ENCODE measurements at places on chromosomes 6 and 20. TPM values are rescaled to one million over a fixed set of nuclear protein-coding genes. Genes with fewer than 3 reads are reported as not detected.

The TMC2 gene
- total RNA-seq, result not detected

The SLC22A7 gene
- total RNA-seq, result not detected

The ECI2 gene
- 71.8 TPM for total RNA-seq

The DDO gene
- total RNA-seq, result not detected

The SYNDIG1 gene
- 0.38 TPM for total RNA-seq

The RAB44 gene
- not detected for total RNA-seq

GRCh38 chr6:136039185-136039584, 187.7 kb downstream of the PDE7B start:
- no peak overlapping the region for H3K4me3 ChIP-seq
- H3K36me3 ChIP-seq, result no peaks in the 10 kb centered on the region
- no peak for DNase-seq
- H3K27me3 ChIP-seq, result peaks cover 18% of the 10 kb centered on the region

- H3K36me3 ChIP-seq, result no peaks in the 10 kb centered on the region
- H3K27me3 ChIP-seq, result peaks cover 7% of the 10 kb centered on the region
- H3K4me1 ChIP-seq, result peaks cover 9% of the 10 kb centered on the region
- H3K27ac ChIP-seq, result peak overlapping the region; percentile 45
These were observed 109.4 kb upstream of the SNX9 start for GRCh38 chr6:157713451-157714152.

GRCh38 chr6:139545206-139546105, 171.0 kb upstream of the CITED2 start:
- H3K4me3 ChIP-seq, result no peak overlapping the region
- no peak overlapping the region for H3K27ac ChIP-seq
- H3K27me3 ChIP-seq, result no peaks in the 10 kb centered on the region
- H3K4me1 ChIP-seq, result peaks cover 31% of the 10 kb centered on the region

GRCh38 chr20:60727425-60727824, 524.6 kb upstream of the CDH4 start:
- H3K4me1 ChIP-seq, result no peaks in the 10 kb centered on the region
- no peak for DNase-seq
- peaks cover 16% of the 10 kb centered on the region for H3K27me3 ChIP-seq
- H3K27ac ChIP-seq, result no peak overlapping the region

DNA sequence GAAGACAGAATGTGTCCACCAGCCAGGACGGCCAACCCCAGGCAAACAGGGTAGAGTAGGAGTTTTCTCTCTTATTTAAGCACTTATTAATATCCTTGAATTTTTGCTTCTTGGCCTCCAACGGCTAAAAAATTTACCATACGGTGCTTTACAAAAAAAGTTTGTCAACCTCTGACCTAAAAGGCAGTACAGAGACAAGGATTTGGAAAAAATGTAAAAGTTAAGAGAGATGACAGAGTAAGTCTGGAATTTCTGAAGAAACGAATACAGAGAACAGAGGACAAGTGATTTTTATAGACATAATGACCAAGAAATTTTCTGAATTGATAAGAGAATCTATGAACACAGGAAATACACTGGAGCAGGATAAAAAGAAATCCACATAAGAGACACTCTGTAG, 10.2 kb downstream of the OSER1 start:
- H3K4me3 ChIP-seq, result no peak overlapping the region
- no peaks in the 10 kb centered on the region for H3K27me3 ChIP-seq
- H3K36me3 ChIP-seq, result peaks cover 30% of the 10 kb centered on the region
- H3K4me1 ChIP-seq, result peaks cover 10% of the 10 kb centered on the region
- DNase-seq, result no peak
- no peak overlapping the region for H3K27ac ChIP-seq

DNA sequence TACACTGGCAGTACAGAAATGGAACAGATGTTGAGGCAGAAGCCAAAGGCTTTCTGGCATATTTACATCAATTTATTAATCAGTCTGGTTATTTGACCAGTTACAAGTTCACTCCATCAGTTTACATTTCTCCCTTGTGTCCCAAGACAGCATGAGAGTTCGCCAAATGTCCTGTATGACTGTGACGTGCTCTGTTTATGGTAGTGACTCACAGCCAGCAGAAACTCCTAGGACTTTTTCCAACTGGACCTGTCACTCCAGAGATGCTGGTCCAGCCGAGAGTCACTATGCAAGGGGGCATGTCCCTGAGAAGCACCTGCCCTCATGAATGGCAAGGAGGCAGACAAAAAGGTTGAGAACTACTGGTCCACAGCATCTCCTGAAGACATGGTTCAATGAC, 160.0 kb downstream of the LRFN2 start:
- peaks cover 14% of the 10 kb centered on the region for H3K27me3 ChIP-seq
- peaks cover 3% of the 10 kb centered on the region for H3K4me1 ChIP-seq
- H3K4me3 ChIP-seq, result no peak overlapping the region
- no peak for DNase-seq

DNA sequence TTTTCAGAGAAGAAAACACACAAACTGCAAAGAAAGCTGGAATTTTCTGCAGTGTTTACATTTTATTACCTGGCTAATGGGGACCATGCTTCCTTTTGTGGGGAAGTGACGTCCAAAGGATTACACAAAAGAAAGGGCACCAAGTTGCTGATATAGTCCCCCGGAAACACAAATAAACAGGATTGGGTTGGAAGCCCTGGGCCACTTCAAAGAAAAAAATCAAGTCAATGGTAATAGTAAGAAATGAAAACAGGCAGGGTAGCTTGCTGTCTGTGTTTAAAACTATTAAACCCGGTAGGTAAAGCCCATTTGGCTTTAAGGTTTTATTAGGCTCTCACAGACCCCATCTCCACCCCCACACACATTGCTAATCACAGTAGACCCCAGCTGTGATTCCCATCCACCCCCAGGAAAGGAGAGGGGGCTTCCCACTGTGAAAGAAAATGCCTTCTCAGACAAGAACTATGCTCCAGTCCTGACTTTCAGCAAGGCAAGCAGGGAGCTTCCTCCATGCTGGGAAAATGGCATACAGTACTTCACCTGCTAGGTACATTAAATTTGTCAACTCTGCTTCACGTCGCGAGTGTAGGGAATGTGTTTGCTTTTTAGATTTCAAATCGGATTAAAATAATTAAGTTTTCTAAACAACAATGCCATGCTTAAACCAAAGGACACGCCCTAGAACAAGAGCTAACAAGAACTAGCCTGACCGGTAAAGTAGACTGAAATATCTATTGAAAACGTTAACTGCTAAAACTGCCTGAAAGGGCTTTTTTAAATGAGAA, 1.1 kb downstream of the PERP start:
- H3K27ac ChIP-seq, result peak overlapping the region; percentile 99
- H3K27me3 ChIP-seq, result no peaks in the 10 kb centered on the region
- peaks cover 15% of the 10 kb centered on the region for H3K36me3 ChIP-seq
- H3K4me3 ChIP-seq, result peak overlapping the region; percentile 96

GRCh38 chr20:63625771-63626423, 1.0 kb downstream of the GMEB2 start:
- H3K27ac ChIP-seq, result peak overlapping the region; percentile 94
- peak overlapping the region; percentile 73 for H3K4me3 ChIP-seq
- H3K27me3 ChIP-seq, result no peaks in the 10 kb centered on the region
- H3K4me1 ChIP-seq, result peaks cover 9% of the 10 kb centered on the region

DNA sequence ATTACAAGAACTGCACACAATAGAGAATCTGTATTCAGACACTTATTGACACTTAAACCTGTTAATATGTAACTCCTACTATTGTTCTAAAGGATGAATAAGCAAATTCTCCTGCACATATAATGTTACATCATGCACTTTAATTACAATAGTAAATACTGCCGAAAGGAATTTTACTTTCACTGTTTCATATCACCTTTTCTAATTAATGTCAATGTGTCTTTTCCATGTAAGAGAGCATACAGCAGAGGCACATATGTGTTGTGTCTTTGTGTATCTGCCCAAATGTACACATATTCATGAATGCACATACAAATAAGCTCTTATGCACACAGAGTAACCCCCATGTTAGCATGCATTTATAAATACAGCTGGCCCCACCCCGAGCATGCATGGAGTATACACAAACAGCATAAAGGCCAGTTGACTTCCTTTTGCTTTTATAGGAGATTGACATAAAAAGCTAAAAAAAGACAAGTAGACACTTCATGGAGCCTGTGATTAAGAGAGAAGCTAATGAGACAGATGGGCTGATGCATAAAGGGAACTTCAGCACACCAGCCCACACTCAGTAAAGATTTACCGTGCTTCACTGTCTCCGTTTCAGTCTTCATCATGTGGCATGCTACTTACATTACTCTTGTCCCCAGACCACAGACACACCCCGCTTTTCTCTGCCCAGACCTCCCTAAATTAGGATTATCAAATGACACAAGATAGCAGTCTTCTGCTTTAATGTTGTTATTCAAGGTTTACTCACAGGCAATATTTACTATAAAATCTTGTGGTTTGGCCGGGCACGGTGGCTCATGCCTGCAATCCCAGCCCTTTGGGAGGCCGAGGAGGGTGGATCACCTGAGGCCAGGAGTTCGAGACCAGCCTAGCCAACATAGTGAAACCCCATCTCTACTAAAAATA, 184.6 kb downstream of the ATXN1 start:
- no peaks in the 10 kb centered on the region for H3K27me3 ChIP-seq
- no peaks in the 10 kb centered on the region for H3K36me3 ChIP-seq
- H3K4me1 ChIP-seq, result peaks cover 18% of the 10 kb centered on the region
- no peak overlapping the region for H3K4me3 ChIP-seq
- no peak for DNase-seq
- peak overlapping the region; percentile 72 for H3K27ac ChIP-seq

- H3K27me3 ChIP-seq, result no peaks in the 10 kb centered on the region
- H3K27ac ChIP-seq, result no peak overlapping the region
- H3K36me3 ChIP-seq, result no peaks in the 10 kb centered on the region
- peaks cover 10% of the 10 kb centered on the region for H3K4me1 ChIP-seq
- DNase-seq, result no peak
- H3K4me3 ChIP-seq, result no peak overlapping the region
These were observed 193.0 kb upstream of the SGK1 start for GRCh38 chr6:134510920-134511319.

DNA sequence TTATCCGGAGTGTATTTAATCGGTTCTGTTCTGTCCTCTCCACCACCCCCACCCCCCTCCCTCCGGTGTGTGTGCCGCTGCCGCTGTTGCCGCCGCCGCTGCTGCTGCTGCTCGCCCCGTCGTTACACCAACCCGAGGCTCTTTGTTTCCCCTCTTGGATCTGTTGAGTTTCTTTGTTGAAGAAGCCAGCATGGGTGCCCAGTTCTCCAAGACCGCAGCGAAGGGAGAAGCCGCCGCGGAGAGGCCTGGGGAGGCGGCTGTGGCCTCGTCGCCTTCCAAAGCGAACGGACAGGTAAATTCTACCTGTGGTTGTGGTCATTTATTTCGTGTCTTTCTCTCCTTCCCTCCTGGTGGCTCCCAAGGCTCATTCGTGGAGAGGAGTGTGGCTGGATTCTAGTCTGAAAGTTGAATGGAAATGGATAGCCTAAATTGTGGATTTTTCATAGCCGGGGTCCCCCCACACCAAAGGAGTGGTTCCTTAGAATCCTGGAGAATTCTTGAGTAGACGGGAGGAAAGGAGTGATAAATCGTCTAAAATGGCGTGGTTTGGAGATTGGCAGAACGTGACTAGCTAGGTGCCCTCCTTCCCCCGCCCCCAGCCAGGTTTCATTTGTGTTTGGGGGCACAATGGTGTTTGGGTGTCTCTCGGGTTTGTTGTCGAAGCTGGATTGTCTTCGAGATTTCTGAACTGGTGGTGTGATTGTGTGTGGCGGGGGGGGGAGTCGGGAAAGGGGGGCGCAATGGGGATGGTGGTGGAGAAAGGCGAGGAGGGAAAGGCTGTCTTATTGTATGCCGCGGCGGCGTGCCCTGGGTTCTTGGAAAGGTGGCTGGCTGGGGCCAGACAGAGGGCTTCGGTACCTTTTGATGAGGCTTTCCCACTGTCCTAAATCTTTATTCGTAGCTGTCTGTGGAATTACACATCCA, 673 bp downstream of the MARCKS start:
- H3K4me3 ChIP-seq, result no peak overlapping the region
- DNase-seq, result peak; percentile 37
- H3K4me1 ChIP-seq, result peaks cover 25% of the 10 kb centered on the region
- peaks cover 17% of the 10 kb centered on the region for H3K36me3 ChIP-seq
- H3K27me3 ChIP-seq, result peaks cover 7% of the 10 kb centered on the region

DNA sequence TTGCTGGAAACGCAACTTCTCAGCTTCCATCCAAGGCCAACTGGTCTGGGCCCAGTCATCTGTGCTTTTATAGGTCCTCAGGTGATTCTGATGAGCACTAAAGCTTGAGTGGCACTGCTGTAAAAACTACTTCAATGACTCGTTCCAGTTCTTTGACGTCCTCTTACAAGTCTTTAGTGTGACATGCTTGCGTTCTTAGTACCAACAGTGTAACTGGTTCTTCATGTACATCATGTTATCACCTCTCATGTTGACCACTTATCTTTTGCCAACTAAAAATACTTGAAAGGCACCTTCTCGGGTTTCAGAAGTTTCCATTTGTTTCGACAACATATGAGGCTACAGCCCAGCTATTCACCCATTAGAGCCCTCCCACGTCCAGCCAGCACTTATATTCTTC, 468.9 kb downstream of the PRKN start:
- DNase-seq, result no peak
- H3K27ac ChIP-seq, result no peak overlapping the region
- H3K36me3 ChIP-seq, result no peaks in the 10 kb centered on the region
- peaks cover 7% of the 10 kb centered on the region for H3K27me3 ChIP-seq
- H3K4me1 ChIP-seq, result peaks cover 5% of the 10 kb centered on the region

DNA sequence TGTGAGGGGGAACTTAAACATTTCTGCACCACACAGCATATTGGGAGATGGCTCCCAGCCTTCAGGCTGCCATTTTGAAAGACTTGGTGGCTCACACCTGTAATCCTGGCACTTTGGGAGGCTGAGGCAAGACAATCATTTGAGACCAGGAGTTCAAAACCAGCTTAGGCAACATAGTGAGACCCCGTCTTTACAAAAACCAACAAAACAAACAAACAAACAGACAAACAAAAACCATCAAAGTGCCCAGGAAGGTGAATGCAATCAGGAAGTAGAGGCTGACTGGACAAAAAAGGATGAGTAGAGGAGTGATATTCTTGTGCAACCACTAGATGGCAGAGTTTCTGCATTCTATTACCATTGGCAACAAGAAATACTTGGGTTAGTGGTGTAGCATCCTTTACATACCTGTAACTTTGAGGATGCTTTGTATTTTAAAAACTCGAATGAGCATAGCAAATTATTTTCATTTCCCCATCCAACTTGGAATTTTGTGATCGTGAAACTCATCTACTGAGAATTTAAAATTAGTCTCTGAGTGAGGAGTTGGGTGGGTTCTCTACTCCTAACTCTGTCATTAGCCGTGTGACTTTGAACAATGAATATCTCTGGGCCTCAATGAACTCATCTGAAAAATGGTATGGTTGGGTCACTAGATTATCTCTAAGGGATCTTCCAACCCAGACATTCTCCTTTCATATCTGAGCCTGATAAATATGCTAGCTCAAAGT, 84.4 kb downstream of the CRYBG1 start:
- no peak for DNase-seq
- H3K4me1 ChIP-seq, result peaks cover 9% of the 10 kb centered on the region
- no peak overlapping the region for H3K27ac ChIP-seq
- H3K27me3 ChIP-seq, result peaks cover 4% of the 10 kb centered on the region
- no peaks in the 10 kb centered on the region for H3K36me3 ChIP-seq

Measured in progenitor cell of endocrine pancreas (in vitro differentiated cells).